ENCODE measurements at places on chromosomes 3 and 15.

GRCh38 chr15:78689626-78690025 lies 48.6 kb upstream of the CHRNB4 start:
- no peak for DNase-seq

DNA sequence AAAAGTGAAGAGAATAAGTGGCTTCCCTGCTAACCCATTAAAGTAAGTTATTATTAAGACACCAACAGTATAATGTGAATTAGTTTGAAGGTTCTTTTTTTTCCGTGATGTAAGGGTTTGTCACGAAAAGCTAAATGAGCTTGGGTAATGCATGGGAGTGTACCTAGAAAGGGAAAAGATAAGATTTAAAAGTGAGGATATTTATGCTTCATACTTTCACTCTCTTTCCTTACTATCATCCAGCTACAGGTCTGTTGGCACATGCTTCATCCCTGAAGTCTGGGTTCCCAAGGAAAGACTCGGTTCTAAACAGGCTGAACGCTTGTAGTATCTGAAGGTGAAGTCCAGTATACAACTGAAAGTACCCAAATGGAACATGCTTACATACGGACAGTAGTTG lies 26.9 kb upstream of the RIOX2 start:
- no peak for DNase-seq

DNA sequence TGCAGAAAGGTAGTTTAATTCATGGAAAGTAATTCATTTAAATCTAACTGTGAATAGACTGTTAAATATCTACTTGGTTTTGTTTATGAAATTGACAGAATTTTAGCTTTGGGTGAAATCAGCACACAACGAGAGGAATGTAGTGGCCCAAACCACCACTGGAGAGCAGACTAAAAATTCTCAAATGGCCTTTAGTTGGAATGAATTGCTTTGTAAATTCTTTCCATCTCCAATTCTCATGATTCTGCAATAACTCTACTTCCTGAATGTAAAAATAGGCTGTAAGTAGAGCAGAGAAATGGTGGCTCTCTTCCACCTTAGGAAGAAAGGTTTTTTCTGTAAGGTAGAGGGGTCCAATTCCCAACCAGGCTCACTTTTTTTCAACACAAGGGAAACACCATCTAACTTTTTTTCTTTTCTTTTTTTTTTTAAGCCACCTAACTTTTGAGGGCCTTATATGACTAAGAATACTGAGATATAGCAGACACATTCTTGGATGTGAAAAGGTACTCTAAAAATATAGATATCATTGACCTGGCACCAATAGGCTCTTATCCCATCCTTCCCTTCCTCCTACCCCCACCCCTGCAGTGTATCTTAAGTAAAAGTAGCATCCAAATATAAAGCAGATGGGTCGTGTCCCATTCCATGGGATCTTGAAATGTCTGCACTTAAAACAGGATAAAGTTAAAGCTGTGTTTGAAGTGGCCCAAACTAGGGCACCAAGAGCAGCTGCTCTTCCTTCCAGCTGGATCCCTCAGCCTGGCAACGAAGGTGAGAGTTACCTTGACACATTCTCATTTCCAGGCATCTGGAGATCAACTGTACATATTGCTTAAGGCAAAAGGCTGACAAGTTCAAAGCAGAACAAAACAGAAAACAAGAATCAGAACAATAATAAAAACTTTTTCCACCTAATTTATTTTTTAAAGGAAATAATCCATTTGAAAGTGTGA lies 194.1 kb downstream of the TPRG1 start:
- DNase-seq: no peak

DNA sequence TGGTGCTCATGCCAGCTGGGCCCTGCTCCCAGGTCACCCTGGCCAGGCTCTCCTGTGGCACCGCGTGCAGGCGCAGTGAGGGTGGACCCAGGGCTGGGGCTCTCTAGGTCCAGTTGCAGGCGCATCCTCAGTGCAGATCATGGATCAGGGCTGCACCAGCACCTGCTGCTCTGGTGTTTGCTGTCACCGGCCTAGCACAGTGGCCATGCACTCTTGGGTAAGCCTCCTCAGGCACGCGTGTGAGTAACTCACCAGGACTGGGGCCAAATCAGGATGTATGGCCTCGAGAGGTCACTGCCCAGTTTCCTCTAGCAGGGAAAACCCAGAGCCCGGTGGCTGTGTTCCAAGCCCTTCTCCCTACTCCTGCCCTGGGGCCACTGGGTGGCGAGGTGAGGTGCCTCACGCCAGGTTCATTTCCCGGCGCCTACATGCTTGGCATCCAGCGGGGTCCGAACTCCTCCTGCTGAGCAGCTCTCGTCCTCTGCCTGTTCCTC lies 45.5 kb upstream of the SLC41A3 start:
- no peak for DNase-seq

DNA sequence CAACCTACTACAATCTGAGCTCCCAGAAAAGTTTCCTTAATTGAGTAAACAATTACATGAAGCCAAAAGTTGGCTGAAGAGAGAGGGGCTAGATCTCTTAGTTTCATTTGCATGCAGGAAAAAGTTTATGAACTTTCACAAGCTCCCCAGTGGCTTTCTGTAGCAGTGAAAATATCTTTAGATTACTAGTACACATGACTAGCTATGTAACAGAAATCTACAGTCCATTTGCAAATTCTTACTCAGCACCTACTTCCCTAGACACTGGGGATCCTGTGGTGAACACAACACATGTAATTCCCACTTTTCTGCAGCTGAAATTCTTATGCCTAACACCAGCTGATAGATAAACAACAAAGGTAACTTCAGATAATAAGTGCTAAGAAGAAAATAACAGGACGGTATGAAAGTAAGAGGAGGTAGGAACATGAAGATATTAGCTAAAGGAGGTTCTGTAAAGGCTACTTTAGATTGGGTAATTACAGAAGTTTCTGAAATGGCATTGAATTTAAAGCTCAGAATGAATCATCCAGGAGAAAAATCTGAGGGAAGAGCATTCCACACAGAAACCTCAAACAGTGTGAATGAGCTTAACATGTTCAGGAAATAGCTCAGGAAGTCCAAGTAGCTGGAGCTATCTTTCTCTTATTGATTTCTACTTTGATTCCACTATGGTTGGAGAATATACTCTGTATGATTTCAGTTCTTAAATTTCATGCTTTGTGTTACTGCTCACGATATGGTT lies 204.8 kb downstream of the MAGI1 start:
- no peak for DNase-seq

DNA sequence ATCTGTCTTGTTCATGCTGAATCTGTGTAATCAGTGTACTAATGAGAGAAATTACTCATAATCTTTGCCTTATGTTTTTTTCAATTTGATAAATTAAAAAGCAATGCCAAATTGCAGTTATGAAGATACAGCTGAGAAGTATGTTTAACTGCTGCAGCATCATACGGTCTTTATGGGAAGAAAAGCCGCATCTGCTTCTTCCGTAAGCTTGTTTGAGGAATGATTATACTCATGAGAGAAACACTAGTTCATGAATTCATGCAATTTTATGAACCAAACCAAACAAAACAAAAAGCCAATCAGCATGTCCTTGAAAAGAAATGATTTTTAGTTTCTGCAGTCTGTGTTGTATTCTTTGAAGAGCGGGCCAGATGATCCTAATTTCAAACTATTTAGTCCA lies 275.9 kb upstream of the ARHGEF26 start:
- DNase-seq: no peak

GRCh38 chr15:77819851-77820728 lies 187.4 kb upstream of the LINGO1 start:
- no peak for DNase-seq

- no peak for DNase-seq
These were observed 321.7 kb downstream of the GABRG3 start for GRCh38 chr15:27292641-27293040.

GRCh38 chr3:94967196-94967595 lies 904.3 kb downstream of the NSUN3 start:
- DNase-seq: no peak

DNA sequence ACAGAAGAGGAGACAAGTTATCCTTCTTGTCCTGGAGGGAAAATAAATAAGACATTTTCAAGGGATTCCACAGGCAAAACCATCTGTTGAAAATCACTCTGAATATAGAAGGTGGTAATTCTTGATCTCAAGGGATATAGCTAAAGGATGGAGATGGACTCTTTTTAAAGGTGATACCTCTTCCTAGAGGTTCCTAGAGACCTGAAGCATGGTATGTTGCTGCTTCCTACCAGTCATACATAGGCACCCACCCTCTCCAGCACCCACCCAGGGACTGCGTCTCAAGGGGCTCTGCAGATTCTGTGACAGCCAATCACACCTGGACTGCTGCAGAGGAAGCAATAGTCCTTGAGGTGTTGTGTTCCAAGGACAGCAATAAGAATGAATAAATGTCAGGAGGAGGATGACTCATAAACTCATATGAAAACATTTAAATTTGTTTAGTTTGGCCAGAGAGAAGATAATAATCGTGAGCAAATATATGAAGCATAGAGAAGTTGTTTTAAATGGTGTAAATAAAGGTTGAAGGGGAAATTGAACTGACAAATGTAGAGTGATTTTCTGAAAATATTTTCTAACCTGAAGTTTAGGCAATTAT lies 741.6 kb upstream of the CBLB start:
- no peak for DNase-seq

DNA sequence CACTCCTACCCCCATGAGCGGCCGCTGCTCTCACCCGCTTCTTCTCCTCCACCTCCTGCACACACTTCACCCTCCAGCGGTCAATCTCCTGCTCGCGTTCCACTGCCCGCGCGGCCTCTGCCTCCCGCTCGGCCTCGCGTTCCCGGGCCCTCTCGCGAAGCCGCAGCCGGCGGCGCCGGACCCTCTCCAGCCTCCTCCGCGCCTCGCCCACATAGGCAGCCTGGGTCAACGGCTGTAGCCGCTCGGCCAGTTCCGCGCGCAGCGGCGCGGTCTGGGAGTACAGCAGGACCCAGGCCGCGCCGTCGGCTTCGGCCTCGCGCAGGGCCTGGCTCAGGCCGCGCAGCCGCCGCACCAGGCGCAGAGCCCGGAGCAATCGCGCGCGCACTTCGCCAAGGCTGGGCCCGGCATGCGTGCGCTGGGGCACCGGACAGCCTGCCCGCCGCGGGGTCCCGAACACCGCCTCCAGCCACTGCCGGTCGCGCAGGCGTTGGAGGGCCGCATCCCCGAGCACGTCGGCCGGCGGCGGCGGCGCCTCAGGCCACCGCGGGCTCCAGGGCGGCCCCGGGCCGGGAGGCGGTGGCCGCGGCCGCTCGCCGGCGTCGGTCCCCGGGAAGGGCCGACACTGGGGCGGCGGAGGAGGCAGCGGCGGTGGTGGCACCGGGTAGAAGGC lies 595 bp downstream of the PDCD7 start:
- no peak for DNase-seq

- DNase-seq: no peak
These were observed 95.7 kb upstream of the IGSF10 start for GRCh38 chr3:151556596-151556995.

DNA sequence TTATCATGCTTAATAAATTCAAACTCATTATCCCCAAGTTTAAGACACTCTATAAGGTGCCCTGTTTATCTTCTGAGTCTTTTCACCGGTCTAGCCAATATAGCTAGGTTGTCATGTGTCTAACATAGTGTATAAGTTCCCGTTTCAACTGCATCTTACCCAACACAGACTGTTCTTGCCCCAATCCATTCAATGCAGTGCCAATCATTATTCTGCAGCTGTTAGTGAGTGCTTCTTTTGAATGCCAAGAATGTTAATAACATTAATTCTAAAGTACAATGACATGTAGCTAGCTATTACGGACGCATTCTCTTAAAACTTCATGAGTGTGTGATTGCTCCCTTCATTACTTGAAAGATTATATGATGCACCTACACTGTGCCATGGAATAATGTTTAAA lies 646.4 kb upstream of the NR2F2 start:
- no peak for DNase-seq

GRCh38 chr3:179196098-179196497 lies 47.9 kb downstream of the PIK3CA start:
- DNase-seq: peak; percentile 38

DNA sequence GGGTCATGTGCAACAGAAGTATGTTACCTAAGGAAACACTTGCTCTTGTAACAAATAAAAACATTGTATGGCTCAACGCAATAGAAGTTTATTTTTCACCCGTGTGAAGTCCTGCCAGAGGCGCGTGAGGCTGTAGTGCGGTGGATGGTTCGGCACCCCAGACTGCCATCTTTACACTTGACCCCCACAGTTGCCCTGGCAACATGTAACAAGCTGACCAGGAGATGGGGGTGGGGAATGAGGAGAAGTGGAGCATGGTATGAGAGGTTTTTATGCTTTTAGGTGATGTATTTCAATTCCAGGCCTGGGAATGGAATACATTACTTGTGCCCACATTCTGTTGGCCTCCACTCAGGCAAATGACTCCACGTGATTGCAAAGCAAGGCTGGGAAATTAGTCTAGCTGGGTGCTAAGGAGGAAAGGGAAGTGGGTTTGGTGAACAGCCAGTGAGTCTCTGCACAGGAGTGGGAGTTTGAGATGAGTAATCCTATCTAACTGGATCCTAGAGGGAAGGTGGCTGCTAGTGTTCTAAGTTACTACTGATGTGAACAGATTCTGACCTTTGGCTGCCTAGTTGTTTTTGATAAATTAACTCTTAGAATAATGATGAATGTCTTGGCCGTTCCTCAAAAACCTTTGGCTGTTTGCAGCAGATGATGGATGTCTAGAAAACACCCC lies 33.8 kb upstream of the GREM1 start:
- DNase-seq: no peak

DNA sequence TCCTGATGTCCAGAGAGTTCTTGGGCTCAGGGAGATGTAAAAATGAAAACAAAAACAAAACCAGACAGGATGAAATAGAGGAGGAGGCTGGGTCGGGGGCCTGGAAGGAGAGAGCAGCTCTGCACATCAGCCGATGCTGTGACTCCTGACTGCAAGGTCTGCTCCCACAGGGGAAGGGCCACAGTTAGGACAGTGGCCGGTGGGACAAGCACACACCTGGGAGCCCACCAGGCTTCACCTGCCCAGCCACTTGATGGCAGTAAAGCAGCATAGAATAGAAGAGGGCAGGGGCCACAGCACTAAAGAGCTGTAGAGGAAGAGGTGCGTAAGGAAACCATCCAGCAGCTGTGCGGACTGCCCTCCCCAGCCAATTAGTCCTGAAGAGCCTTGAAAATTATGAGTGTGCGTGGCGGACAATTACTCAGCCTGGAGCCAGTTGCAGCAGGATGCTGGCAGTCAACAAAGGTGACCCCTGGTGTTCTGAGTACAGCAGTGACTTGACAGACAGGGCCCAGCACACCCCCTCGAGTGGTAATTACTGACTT lies 29.8 kb downstream of the ALS2CL start:
- DNase-seq: no peak

GRCh38 chr15:50353975-50354837 lies 792 bp downstream of the GABPB1 start:
- DNase-seq: peak; percentile 52

GRCh38 chr15:28900041-28900891 lies 14.5 kb downstream of the APBA2 start:
- DNase-seq: no peak

DNA sequence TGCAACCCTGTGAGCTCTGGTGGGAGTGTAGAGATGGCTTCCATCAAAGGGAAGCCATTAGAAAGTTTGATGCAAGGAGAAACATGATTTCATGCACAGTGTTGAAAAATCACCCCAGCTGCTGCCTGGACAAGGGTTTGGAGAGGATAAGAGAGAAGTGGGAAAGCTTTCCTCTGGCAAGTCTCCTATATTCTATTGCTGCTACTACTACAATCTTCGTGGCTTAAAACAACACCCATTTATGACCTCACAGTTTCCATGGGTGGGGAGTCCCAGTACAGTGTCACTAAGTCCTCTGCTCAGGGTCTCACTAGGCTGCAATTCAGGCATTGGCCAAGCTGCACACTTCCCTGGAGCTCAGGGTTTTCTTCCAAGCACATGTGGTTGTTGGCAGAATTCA lies 229.3 kb downstream of the TAFA4 start:
- no peak for DNase-seq

GRCh38 chr3:113204371-113204770 lies 7.0 kb upstream of the BOC start:
- DNase-seq: no peak

Data from CD4-positive, alpha-beta T cell treated with Interleukin-6 at 100 ng/mL for 8 hours (primary cell).